Sigmoid colon (tissue), 7 donors: ENCODE measurements at places on chromosomes 7 and 10. TPM values are rescaled to one million over a fixed set of nuclear protein-coding genes. Genes with fewer than 3 reads are reported as not detected.

The PILRA gene
- 5.0 TPM for total RNA-seq

The SGCE gene
- 135 TPM for total RNA-seq

The SPDYE5 gene
- total RNA-seq = not detected

The TMEM176A gene
- 19.9 TPM for total RNA-seq

The NAT16 gene
- not detected for total RNA-seq

The VPS37D gene
- 3.6 TPM for total RNA-seq

The HOXA1 gene
- total RNA-seq = 0.14 TPM

The TAS2R4 gene
- 1.4 TPM for total RNA-seq

The CACNB2 gene
- total RNA-seq = 76.7 TPM

The KAZALD1 gene
- total RNA-seq = 3.3 TPM

The APBB1IP gene
- total RNA-seq = 3.3 TPM

DNA sequence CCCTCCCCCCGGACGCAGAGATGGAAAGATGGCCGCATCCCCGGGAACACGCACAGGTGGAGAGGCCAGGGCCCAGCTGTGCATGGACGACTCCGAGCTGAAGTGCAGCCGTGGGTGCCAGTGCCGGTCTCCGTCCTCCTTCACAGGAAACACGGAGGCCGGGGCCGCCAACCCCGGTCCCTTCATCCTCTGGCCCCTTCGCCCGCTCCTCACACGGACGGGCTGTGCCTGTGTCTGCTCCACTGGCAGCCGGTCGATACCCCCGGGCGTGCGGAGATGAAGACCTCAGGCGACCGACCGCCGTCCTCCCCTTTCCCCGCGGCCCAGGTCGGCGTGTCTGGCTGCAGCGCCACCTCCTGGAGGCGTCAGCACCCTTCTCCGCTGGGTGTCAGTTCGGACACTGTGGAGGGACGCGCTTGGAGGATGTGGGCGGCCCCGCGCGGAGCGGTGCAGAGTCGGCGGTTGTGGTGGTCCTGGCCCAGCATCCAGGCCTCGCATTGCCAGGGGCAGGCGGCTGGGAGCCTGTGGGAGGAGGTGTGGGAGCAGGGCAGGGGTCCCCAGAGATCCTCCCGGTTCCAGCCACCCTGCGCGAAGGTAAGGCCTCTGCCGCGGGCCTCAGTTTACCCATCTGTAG, 9.9 kb downstream of the ZNF511 start:
- H3K4me1 ChIP-seq = peaks cover 17% of the 10 kb centered on the region
- no peak for DNase-seq
- H3K27me3 ChIP-seq = no peaks in the 10 kb centered on the region
- H3K27ac ChIP-seq = no peak overlapping the region
- H3K36me3 ChIP-seq = no peaks in the 10 kb centered on the region

- no peak for DNase-seq
- no peaks in the 10 kb centered on the region for H3K4me1 ChIP-seq
- no peak overlapping the region for H3K4me3 ChIP-seq
- H3K27me3 ChIP-seq = no peaks in the 10 kb centered on the region
- H3K36me3 ChIP-seq = no peaks in the 10 kb centered on the region
Observed at GRCh38 chr10:13845897-13846296, 259.1 kb downstream of the PRPF18 start.

GRCh38 chr10:580778-581177, 108.7 kb downstream of the DIP2C start:
- H3K4me1 ChIP-seq = peaks cover 61% of the 10 kb centered on the region
- no peak overlapping the region for H3K4me3 ChIP-seq
- no peaks in the 10 kb centered on the region for H3K27me3 ChIP-seq
- DNase-seq = no peak

- peaks cover 14% of the 10 kb centered on the region for H3K4me1 ChIP-seq
- peak overlapping the region; percentile 90 for H3K27ac ChIP-seq
- no peaks in the 10 kb centered on the region for H3K27me3 ChIP-seq
- no peak for DNase-seq
Observed at GRCh38 chr7:154929006-154929726, 73.8 kb downstream of the PAXIP1 start.

DNA sequence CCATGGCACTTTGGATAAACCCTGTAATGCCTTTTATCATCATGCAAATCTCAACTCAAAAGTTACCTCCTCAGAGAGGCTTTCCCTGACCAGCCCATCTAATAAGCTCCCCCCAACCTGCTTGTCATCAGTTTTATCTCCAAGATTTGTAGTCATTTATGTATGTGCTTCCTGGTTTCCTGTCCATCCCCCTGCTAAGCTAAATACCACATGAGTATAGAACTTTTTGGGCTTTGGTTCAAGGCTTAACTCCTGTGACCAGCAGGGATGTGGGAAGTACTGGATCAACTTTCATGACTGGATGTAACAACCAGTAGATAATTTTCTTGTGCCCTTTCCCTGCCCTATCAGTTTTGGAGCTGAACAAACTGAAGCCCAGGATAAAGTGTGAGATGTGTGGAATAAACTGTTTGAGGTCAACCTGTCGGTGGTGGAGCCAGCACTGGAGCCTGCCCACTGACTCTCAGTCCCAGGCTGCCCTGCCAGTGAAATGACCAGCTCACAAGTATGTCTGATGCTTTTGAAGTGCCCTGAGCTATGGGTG, 148.6 kb downstream of the CYP26A1 start:
- H3K4me1 ChIP-seq = no peaks in the 10 kb centered on the region
- H3K4me3 ChIP-seq = no peak overlapping the region
- no peak overlapping the region for H3K27ac ChIP-seq
- DNase-seq = no peak

DNA sequence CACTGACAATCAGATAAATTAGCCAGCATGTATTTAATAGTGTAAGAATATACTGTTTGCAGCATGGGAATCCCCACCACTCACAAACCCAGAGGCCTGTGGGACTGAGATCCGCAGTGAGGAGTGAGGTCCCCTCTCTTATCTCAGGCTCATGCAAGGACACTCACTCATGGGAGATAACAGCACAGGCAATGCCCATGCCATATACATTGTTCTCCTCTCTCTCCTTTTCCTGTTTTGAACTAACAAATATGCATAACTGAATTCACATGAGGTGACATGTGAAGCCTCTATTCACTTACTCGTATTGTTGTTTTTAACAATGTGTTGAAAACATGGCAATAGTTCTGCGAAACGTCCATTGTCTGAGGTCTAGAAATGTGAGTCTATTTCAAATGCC, 230.5 kb downstream of the ARHGAP21 start:
- H3K36me3 ChIP-seq = no peaks in the 10 kb centered on the region
- no peak overlapping the region for H3K4me3 ChIP-seq
- H3K4me1 ChIP-seq = no peaks in the 10 kb centered on the region
- DNase-seq = no peak
- no peak overlapping the region for H3K27ac ChIP-seq

- no peak overlapping the region for H3K27ac ChIP-seq
- no peaks in the 10 kb centered on the region for H3K4me1 ChIP-seq
- H3K36me3 ChIP-seq = no peaks in the 10 kb centered on the region
- no peaks in the 10 kb centered on the region for H3K27me3 ChIP-seq
- H3K4me3 ChIP-seq = no peak overlapping the region
Observed at GRCh38 chr7:121452389-121452788, 56.3 kb upstream of the FAM3C start.

DNA sequence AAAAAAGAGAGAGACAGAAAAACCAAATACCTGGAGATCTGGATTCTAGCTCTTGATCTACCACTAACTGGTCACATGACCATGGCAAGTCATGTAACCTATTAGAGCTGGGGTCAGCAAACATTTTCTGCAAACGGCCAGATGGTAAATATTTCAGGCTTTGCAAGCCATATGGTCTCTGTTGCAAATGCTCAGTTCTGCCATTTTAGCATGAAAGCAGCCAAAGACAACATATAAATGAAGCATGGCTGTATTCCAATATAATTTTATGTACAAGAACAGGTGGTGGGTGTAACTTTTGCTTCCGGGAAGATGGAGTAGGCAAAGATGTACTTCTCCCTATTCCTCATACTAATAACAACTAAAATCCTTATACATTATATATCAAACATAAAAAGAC, 6.7 kb downstream of the FRA10AC1 start:
- no peaks in the 10 kb centered on the region for H3K4me1 ChIP-seq
- DNase-seq = no peak
- H3K36me3 ChIP-seq = peaks cover 10% of the 10 kb centered on the region
- H3K4me3 ChIP-seq = no peak overlapping the region
- no peak overlapping the region for H3K27ac ChIP-seq

DNA sequence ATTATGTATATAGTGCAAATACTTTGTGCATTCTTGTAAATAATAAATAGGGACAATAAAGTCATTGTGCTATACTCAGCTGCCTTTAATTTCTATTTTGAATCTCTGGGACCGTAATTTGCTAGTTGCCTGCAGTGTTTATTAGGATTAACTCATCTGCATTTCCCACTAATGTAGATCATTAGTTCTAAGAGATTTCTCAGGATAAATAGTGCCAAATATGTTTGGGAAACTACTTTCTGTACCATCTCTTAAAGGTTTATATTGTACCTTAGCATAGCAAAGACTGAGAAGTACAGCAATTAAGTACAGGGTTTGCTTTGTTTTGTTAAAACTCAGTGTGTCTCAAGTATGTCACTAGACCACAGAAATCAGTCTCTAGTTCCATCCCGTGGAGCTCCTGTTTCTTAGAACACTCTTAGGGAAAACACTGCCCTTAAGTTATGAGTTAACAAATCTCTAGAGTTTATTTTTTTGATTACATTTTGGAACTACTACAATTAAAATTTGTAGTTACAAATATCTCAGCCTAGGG, 26.0 kb downstream of the ADD3 start:
- H3K27ac ChIP-seq = no peak overlapping the region
- no peak overlapping the region for H3K4me3 ChIP-seq
- peaks cover 21% of the 10 kb centered on the region for H3K4me1 ChIP-seq
- DNase-seq = no peak

GRCh38 chr10:69449841-69450240, 1.4 kb upstream of the TSPAN15 start:
- H3K27ac ChIP-seq = peak overlapping the region; percentile 91
- H3K36me3 ChIP-seq = no peaks in the 10 kb centered on the region
- H3K4me3 ChIP-seq = no peak overlapping the region
- peak; percentile 82 for DNase-seq
- H3K27me3 ChIP-seq = no peaks in the 10 kb centered on the region

- no peak for DNase-seq
- H3K4me1 ChIP-seq = no peaks in the 10 kb centered on the region
- no peak overlapping the region for H3K4me3 ChIP-seq
- no peak overlapping the region for H3K27ac ChIP-seq
Observed at GRCh38 chr10:7288060-7288690, 122.7 kb downstream of the SFMBT2 start.

DNA sequence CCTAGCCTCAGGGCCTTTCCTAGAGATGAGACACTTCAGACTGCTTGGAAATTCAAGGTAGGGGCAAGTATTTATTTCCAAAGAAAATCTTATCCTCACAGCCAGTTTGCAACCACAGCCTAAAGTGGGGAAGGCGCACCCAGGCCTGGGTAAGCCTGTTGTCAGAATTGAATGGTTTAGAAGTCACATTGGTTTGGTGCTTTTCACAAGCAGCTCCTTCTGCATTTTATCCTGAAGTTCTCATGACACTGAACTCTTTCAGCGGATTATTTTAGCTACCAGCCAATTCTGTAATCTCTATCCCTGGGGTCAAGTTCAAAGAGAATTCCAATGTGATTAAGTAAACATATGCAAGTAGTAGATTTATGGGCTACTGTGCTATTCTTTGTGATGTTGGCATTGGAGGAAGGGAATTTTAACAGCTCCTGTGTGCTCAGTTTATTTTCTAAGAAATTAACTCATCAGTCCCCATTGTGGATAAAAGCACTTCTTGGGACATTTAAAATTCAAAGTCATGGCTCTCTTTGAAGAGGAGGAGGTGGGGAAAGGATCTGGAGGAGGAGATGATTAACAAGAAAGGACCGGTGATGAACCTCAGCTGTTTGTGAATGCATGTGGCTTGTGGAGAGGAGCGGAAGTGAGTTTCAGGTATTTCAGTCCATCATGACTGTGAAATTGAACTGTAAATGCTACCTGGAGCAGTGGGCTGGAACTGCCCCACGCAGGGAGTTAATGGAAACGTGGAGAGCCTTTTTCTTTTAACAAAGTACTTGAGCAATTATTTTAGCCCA, 90.2 kb upstream of the CACUL1 start:
- no peak for DNase-seq
- no peaks in the 10 kb centered on the region for H3K27me3 ChIP-seq
- H3K4me1 ChIP-seq = peaks cover 17% of the 10 kb centered on the region
- no peak overlapping the region for H3K27ac ChIP-seq

DNA sequence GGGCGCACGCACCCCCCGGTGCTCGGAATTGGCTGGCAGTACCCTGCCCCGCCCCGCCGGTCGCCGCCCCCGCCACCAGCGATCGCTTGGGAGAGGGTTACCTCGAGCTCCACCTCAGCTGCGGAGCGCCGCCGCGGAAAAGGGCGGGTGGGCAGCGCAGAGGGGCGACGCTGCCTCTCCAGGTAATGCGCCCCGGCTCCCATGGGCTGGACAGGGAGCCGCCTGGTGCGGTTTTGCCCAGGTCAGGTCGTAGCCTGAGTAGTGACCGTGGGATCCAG, 1.3 kb downstream of the PFKFB3 start:
- H3K4me3 ChIP-seq = peak overlapping the region; percentile 83
- DNase-seq = no peak
- H3K36me3 ChIP-seq = no peaks in the 10 kb centered on the region
- H3K27ac ChIP-seq = peak overlapping the region; percentile 98
- H3K27me3 ChIP-seq = no peaks in the 10 kb centered on the region

DNA sequence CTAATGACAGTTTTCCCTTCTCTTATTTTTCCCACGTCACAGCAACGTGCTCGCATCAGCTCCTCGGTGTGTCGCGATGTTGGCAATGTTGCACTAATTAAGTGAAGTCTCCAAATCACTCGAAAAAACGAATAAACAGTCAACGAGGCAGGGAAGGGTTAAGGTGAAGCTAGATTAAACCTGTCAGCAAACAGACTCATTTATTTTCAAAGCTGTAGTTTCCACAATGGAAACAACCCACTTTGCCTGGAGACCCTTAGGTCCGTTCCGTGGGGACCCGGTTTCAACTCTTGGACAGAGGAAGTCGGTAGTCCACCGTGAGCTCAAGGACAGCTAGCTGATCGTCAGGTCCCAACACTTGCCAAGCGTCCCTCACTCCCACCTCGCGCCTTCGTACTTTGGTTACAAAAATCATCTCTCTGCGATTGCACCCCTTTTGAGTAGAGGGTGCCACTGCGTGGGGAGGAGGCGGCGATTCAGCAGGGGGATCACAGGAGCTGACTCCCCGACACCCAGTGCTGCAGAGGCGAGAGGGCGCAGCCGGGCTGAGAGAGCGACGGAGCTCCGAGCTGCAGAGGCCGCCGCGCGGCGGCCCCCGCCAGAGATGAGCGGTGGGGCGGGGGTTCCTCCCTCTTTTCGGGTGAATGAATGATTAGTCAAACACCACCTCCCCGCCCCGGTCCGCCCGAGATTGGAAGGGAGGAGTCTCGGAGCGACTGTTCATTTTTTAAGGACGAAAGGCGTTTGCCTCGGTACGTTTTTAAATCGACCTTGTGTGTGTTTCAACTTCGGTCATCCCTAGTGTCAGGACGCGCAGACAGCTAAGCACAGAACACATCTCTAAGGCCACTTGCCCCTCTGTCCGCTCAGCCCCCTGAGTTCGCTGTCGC, 1.3 kb upstream of the BMPER start:
- peak overlapping the region; percentile 74 for H3K4me3 ChIP-seq
- peak; percentile 67 for DNase-seq

- H3K27me3 ChIP-seq = no peaks in the 10 kb centered on the region
- H3K4me1 ChIP-seq = peaks cover 32% of the 10 kb centered on the region
- no peak for DNase-seq
- H3K36me3 ChIP-seq = no peaks in the 10 kb centered on the region
- no peak overlapping the region for H3K27ac ChIP-seq
Observed at GRCh38 chr7:136056651-136057231, 79.6 kb upstream of the MTPN start.

GRCh38 chr7:51327287-51327717, 10.7 kb upstream of the COBL start:
- H3K27me3 ChIP-seq = no peaks in the 10 kb centered on the region
- no peak for DNase-seq
- H3K4me3 ChIP-seq = no peak overlapping the region
- H3K4me1 ChIP-seq = no peaks in the 10 kb centered on the region
- H3K36me3 ChIP-seq = no peaks in the 10 kb centered on the region
- H3K27ac ChIP-seq = no peak overlapping the region
